Skeletal muscle cell (primary cell): ENCODE measurements at places on chromosomes 5 and 9.

DNA sequence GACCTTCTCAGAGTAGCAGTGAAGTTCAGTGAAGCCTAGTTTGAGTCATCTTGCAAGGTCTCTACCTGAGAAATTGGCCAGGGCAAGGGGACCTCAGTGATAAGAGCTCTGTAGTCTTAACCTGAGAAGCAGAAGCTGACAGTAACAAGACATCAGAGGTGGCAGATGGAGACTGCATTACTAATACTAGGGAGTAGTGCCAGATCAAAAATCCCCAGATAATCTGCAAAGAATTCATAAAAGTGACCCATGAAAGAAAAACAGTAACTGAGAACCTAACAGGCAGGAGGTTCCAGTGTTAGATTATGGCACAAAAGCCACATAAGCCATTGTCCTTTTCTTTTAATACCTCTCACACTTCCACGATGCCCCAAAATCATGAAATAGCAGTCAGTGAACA is 175.5 kb downstream of the MUSK start:
- no peak for DNase-seq

DNA sequence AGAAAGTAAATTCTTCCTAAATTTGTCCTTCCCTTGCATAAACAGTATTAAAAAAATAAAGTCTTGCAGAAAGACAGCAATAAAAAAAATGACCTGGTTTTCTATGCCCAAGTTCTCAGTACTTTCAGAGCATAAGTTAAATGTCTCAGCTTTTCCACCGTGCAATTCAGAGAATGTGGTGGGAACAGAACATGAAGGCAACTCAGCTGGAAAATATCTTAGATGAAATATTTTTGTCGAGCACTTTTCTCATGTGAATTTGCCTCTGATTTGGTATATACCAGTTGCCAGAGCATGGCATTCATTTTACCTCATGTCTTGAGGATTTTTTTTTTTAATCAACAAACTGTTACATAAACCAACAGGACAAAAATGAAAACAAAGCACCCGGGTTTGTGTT is 176.1 kb downstream of the CETN3 start:
- DNase-seq, result no peak

DNA sequence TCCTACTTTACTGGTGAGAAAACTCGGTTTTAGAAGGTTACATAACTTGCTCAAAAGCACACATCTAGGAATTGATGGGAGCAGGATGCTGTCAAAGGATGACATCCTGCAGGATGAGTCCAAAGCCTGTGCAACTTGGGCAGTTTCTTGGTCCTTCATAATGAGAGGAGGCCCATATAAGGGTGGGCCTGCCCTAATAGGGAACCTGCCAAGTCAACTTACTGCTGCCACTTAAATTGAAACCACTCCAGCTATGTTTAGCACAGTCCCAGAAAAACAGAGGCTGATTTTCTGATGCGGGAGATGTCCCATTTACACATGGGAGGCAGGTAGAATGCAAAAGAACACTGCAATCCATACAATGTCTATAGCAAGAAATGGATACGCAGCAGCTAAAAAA is 61.8 kb downstream of the FBXO38 start:
- no peak for DNase-seq

DNA sequence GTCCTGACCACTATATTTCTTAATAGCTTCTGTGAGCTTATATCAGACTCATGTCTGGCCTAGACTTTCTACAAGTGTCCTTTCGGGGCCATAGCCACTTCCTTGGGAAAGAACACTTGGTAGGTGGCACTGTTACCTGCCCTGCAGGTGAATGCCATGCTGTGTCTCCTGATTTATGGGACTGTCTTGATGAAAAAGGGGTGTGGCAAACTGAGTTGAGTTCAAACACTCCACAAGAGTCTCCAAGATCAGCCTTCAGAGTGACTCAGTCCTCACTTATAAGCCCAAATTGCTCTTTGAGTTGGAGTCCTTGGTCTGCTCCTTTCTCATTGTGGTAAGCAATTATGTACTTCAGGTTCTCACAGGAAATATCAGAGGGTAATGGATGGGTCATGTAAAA is 9.9 kb upstream of the ANKHD1 start:
- no peak for DNase-seq

DNA sequence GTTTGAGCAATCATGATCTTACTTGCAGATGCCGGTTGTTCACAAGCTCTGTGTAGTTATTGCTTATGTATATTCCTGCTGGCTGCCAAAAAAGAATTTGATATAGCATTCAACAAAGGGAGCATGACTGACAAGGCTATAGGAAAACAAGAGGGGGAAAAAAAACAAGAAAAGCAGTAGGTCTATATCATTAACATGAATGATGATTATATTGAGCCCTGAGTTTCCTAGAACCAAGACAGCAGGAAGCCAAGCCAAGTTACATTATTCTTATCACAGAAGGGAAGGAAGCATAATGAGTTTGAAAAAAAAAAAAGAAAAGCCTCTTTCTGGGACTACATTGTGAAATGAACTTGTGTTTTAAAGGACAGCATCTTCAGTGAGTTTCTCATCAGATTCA is 41.0 kb downstream of the TSTD2 start:
- no peak for DNase-seq

DNA sequence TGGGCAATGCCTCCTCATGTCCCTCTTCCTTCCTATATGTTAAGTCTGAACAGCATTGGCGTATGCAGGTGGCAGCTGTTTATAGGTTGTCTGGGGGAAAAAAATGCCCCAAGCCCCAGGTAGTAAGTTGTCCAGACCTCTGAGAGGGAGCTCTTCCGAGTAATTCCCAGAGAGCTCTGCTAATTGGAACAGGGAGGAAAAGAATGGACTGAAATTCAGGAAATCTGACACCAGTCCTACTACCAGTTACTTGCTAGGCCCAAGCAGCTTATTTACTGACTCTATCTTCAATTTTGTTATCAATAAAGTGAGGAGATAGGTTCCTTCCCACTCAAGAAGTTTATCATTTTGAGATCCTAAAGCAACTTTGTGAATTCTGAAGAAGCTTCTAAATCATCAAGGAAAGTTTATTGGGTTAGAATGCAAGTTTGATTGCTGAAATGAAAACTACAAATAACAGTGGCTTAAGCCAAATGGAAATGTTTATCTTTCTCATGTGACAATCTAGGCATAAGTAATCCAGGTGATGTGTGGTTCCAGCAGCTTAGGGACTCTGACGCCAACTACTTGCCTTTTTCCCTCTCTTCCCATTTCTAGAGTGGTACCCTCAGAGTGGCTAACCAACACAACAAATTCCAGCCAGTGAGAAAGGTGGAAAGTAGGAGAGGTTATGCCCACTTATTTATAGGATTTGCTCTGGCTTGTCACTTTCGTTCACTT is 5.6 kb downstream of the STK32A start:
- DNase-seq, result no peak

- DNase-seq, result no peak
Observed at GRCh38 chr5:141512911-141513626, 24.2 kb downstream of the PCDHGC5 start.

GRCh38 chr9:113564498-113565237 is 101.1 kb downstream of the RGS3 start:
- DNase-seq, result no peak

GRCh38 chr5:54062958-54063357 is 247.4 kb downstream of the ARL15 start:
- peak; percentile 79 for DNase-seq

- DNase-seq, result no peak
Observed at GRCh38 chr9:14380061-14380836, 66.3 kb upstream of the NFIB start.

DNA sequence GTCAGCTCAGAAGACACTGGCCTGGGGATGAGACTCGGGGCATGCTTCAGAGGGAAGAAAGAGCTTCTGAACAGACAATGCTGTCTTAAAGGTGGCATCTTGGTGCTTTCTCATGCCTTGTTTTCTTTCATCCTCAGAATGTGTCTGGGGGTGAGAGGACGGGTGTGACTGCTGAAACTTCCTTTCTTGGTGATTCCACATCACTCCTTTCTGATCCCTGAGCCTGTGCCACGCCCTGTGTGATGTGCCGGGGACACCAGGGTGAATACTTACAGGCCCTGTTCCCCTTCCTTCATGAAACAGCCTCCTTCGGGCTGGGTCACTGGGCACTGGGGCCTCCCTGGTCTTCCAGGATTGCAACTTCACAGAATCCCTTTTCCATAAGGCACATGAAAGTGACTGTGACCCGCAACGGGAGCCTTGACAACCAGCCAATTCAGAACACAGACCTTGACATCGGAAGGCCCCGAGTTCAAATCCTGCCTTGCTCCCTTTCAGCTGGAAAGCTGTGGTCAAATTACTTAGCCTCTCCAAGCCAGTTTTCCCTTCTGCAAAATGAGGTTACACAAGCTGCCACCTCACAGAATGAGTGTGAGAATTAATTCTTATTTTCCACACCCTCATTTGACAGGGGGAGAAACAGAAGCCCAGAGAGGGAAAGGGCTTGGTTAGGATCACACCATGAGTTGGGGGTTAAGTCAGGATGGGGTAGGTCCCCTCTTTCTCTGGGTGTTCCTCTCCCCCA is 44.1 kb upstream of the IL17B start:
- DNase-seq, result no peak

GRCh38 chr9:105142406-105143135 is 101.9 kb upstream of the SLC44A1 start:
- no peak for DNase-seq

DNA sequence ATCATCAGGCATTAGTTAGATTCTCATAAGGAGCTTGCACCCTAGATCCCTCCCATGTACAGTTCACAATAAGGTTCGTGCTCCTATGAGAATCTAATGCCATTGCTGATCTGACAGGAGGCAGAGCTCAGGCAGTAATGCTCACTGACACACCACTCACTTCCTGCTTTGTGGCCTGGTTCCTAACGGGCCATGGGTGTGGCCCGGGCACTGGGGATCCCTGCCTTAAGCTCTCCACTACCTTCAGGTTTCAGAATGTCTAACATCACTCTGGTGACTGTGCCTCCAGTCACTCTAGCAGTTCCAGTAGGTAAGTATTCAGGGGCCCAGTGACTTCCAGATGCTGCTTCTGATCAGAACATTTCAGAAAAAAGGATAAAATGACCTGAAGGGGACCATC is 152.4 kb downstream of the LRRC70 start:
- DNase-seq, result no peak

DNA sequence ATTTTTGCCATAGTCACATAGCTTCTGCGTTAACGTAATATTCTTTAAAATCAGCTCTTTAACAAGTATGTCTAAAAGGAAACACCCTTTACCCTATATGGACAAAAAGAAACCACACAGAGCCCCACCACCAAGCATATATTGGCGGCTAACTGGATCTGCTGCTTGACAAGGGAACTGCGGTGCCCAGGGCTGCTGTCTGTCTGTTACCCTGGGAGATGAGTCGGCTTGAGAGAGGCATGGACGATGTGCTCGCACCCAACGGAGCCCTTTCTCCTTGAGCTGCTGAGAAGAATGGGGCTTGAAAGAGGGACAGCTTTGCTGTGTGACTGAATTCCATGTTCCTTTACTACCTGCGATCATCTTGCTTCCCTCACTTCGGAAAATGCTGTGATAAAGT is 158.6 kb upstream of the SHB start:
- no peak for DNase-seq

GRCh38 chr9:132210472-132211145 is 48.8 kb downstream of the NTNG2 start:
- DNase-seq, result no peak

DNA sequence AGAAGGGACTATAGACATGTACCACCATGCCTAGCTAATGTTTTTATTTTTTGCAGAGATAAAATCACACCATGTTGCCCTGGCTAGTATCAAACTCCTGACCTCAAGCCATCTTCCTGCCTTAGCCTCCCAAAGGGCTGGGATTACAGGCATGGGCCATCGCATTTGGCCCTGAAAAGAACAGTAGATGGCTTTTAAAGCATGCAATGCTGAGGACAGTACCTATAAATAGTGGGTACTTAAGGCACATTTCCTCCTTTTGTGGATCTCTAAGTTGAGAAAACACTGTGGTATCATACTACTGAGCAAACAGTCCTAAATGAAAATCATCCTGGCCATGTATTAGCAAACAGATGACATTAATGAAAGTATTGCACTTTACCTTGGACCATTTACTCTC is 119.4 kb downstream of the TTC39B start:
- no peak for DNase-seq

GRCh38 chr5:158458086-158458485 is 599.1 kb upstream of the CLINT1 start:
- DNase-seq, result no peak
